ENCODE measurements at places on chromosomes 1 and 21.
A peak's percentile ranks its signal among the peaks of the same experiment; 100 is the strongest.

DNA sequence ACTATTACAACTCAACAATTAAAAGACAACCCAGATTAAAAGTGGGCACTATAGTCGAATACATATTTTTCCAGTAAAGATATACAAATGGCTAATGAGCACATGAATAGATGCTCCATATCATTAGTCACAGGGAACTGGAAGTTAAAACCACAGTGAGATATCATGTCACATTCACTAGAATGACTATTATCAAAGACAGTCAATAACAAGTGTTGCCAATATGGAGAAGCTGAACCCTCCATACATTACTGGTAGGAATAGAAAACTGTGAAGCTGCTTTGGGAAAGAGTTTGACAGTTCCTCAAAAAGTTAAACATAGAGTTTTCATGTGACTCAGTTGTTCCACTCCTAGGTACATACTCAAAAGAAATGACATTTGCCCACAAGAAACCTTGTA lies 30.6 kb upstream of the MRPS6 start:
- DNase-seq = no peak

DNA sequence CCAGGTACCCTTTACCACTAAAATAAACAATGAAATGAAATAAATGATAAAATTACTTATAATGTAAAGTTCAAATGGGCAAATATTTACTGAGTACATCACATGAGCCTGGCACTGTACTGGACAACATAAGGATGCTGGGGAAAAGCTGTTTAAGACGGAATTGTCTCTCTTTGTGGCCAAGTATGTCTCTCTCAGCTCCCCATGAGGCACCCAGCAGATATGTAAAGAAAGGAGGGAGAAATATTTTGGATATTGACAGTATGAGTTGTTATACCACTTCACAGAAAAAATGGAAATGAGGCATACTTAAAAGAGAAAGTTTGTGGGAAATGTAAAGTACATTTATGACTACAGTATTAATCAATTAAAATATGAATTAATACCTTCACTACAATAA lies 1.0 kb upstream of the TNFSF4 start:
- DNase-seq = no peak

DNA sequence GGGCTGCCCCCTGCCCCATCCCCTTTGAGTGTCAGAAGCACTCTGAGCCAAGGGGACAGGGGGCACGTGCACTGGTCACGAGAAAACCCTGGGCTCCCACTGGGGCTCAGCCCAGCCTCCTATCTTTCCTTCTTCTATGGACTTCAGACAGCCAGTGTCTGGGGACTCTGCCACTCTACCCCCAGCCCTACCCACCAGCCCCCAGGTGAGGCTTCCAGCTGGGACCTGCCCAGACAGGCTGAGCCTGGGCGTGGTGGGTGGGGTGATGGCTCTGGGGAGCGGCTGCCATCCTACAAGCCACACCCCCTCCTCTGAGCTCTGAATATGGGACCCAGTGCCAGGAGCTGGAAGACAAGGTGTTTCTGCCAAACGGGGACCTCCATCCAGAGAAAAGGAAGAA lies 8.0 kb upstream of the SFN start:
- DNase-seq = no peak

GRCh38 chr21:34343838-34344381 lies 19.9 kb upstream of the KCNE2 start:
- no peak for DNase-seq

DNA sequence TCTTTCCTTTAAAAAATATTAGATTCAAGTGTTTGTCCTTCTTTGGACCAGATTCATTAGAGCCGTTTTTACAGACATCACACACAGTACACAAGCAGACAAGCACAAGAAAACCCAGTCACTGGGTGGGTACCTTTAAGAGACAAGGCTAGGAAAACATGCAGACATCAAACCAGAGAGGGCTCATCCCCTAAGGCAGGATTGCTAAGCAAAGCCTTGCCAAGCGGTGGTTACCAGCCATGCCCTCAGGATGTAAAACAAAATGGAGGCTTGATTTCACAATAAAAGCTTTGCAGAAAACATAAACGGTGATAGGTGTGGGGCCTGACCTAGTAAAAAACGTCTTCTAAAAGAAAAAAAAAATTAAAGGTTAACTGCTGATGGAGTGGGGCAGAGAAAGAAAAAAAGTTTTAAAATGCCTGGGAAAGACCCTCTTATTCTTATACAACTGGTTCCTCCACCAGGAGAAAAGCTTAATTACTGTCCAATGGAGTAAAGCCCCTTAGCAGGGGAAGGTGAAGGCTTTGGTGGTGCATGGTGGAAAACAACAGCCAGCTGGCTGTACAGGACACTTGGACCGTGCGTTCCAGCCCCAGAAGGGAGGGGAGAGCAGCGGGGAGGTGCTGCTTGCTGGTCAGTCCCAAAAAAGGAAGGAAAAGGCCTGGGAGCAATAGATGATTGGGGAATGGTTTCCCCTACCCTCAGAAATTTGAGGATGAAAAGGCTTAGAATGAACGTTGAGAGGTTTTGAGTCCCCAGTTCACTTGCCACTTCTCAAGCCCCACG lies 30.4 kb upstream of the FMO1 start:
- DNase-seq = no peak

DNA sequence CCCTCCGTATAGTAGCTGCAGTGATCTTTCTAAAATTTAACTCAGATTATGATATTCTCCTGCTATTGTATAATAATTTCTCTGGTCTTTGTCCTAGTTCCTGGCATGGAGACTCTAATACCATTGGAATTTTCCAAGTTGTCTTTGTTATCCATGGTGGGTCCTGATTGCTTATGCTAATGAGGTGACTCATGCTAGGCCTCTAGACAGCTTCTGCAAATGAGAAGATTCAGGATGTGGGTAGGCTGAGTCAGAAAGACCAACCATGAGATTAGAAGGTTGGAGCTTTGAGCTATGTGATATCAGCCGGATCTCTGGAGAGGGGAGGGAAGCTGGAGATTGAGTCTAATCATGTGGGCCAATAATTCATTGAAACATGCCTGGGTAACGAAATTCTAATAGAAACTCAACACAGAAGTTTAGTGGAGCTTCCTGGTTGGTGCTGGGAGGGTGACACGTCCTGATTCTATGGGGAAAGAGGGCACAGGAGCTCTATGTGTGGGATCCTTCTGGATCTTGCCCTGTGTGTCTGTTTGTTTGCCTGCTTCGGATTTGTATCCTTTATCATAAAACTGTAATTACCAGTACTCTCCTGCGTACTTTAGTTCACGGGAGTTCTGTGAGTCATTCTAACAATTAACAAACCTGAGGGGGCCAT lies 73.2 kb upstream of the CNIH3 start:
- DNase-seq = no peak

- no peak for DNase-seq
Observed at GRCh38 chr21:38308532-38309119, 51.8 kb downstream of the KCNJ15 start.

- DNase-seq = no peak
Observed at GRCh38 chr1:197771386-197771785, 3.9 kb downstream of the DENND1B start.

GRCh38 chr1:28147264-28148094 lies 29.0 kb downstream of the PTAFR start:
- peak; percentile 64 for DNase-seq

DNA sequence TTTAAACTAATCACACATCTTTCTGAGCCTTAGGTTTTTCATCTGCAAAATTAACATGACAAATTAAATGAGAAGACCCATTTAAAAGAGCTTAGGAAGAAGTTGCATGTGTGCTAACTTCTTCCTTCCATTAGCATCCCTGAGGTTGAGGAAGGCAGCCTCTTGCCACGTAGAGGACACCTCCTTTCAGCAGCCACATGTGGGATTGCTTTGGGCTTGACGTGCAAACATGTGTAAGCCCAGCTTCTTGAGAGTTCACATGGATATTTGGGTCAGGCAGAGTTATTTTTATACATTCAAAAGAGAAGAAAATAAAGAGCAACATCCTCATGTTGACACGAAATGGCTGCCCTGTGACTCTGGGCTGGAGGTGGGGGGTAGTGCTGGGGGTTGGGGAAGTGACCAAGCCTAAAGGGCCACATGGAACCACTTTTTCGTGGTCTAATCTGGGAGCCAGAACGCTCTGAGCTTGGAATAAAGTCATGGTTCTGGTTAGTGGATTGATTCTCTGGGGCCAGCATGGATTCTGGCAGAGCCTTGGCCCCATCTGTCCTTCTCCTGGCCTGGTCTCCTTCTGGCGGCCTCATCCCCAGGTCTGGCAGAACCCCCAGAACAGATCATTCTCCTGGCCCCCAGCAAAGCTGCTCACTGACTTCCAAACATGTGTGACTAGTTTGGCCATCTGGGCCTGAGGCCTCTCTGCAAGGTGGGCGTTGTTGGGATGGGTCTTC lies 137.1 kb upstream of the USP24 start:
- DNase-seq = no peak

DNA sequence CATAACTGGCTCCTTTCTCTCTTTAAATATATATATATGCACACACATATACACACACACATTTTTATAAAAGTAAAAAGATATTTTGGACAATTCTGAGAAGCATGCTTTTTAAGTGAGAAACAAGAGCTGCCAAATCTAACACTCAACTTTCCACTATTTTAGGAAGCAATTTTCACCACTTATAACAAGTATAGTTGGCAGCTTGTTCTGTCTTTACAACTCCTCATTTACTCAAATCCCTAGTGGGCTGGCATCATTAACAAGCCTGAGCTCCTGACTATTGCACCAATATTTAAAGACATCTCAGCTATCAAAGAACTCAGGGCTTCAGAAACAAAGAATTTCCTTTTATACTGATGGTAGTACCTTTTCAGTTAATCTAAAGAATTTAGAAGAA lies 76.6 kb downstream of the RAB3GAP2 start:
- no peak for DNase-seq

GRCh38 chr21:36839123-36839522 lies 127.3 kb downstream of the HLCS start:
- no peak for DNase-seq

DNA sequence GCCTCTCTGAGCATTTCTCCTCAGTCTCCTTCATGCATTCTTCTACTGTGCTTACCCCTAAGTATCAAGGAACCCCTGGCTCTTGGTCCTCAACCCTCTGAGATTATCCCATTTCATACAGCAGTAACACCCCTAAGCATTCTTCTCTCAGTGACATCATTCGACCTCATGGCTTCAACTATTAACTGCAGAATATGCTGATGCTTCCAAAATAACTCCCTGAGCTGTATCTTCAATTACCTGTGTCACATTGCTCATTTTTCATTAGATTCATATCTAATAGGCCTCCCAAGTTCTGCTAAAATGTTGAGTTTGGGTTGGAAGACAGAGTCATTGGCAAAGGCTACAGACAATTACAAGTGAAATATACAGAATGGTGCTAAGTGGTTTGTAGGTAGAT lies 7.5 kb downstream of the CAPN8 start:
- no peak for DNase-seq

GRCh38 chr1:193368302-193368701 lies 181.9 kb upstream of the B3GALT2 start:
- no peak for DNase-seq

GRCh38 chr1:159144571-159144970 lies 26.8 kb upstream of the CADM3 start:
- no peak for DNase-seq

DNA sequence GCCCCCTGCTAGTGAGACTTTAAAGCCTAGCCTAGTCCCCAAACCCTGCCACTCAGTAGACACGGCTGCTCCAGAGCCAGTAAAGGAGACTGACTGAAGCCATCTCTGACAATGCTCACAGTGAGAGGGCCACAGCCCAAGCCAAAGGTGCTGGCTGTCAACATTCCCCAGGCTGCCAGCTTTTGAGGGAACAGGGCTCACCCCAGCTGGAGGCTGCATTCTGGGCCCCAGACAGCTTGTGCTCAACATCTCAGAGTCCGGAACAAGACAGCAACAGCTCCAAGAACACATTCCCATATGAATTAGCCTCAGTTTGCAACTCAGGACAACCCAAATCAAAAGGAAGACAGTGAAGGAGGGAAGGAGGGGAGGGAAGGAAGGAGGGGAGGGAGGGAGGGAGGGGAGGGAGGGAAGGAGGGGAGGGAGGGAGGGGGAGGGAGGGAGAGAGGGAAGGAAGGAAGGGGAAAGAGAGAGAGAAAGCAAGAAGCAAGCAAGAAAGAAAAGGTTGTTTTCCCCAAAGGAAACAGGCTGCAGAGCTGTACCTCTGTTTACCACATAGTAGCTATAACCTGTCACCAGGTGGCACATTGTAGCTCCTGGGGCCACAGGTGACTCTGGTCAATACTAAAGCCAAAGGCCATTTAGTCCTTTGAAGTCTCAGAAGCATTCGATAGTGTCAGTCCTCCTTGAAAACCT lies 5.4 kb downstream of the ARTN start:
- peak; percentile 46 for DNase-seq

DNA sequence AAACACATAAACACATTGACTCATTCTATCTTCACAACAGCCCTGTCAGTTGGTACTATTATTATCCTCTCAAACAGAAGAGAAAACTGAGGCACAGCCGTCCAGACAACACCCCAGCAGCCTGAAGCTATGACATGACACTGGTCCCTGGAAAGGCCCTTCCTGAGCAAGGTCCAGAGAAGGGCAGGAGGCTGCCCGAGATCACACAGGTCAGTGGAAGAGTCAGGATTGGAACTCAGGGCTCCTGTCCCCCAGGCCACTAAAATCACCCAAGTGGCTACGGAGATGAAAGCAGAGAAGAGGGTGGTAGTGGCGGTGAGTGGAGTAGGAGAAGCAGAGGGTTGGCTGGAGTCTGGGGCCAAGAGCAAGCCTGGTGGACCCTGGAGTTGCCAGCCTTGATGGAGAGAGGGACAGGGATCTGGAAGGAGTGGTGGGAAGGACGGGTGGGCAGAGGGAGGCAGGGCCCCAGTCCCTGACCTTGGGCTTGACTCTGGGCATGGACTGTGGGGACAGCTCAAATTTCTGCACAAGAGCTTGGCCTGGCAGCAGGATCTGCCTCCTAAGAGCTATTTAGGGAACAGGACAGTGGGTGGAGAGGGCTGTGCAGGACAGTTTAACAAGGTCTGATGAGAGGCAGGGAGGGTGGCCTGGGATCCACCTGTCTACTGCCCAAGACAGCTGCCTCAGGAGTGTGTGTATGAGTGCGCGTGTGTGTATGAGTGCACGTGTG lies 15.8 kb downstream of the MYOM3 start:
- DNase-seq = no peak

- DNase-seq = no peak
Observed at GRCh38 chr1:226798427-226799411, 59.6 kb upstream of the ITPKB start.

- no peak for DNase-seq
Observed at GRCh38 chr1:237171454-237172117, 129.6 kb downstream of the RYR2 start.

GRCh38 chr1:214683621-214684020 lies 80.6 kb downstream of the CENPF start:
- peak; percentile 68 for DNase-seq

- DNase-seq = no peak
Observed at GRCh38 chr1:61227857-61228550, 145.6 kb downstream of the NFIA start.

GRCh38 chr1:26368486-26368885 lies 4.1 kb downstream of the ZNF683 start:
- DNase-seq = no peak

GRCh38 chr1:18641005-18641941 lies 10.6 kb downstream of the PAX7 start:
- DNase-seq = no peak

GRCh38 chr1:160149716-160150115 lies 1.7 kb upstream of the ATP1A4 start:
- DNase-seq = no peak
